H7 (cell line): ENCODE measurements at places on chromosomes 3 and 15. TPM values are rescaled to one million over a fixed set of nuclear protein-coding genes. Genes with fewer than 3 reads are reported as not detected.

MYRIP gene
- total RNA-seq: 4.0 and 7.8 TPM in 2 replicates

MASP1 gene
- 1.2 and 4.1 TPM in 2 replicates for total RNA-seq

IL17RE gene
- total RNA-seq: 1.5 and 1.9 TPM in 2 replicates

ATP13A5 gene
- 0.03 TPM in 1 of 2 replicates, not detected in the other for total RNA-seq

RHOV gene
- 2.0 and 2.1 TPM in 2 replicates for total RNA-seq

ANKRD63 gene
- 0.22 and 0.45 TPM in 2 replicates for total RNA-seq

RBMS3 gene
- total RNA-seq: 9.4 and 14.4 TPM in 2 replicates

CLDN1 gene
- 0.62 and 0.67 TPM in 2 replicates for total RNA-seq

TTC21A gene
- 0.90 and 2.7 TPM in 2 replicates for total RNA-seq

SLC24A1 gene
- total RNA-seq: 2.8 and 4.6 TPM in 2 replicates

MED12L gene
- 7.9 and 8.0 TPM in 2 replicates for total RNA-seq

RAB6B gene
- 1.2 and 2.4 TPM in 2 replicates for total RNA-seq

CELSR3 gene
- total RNA-seq: 14.3 and 18.7 TPM in 2 replicates

SERPINI2 gene
- not detected in 2 replicates for total RNA-seq

TMEM158 gene
- 9.8 and 11.5 TPM in 2 replicates for total RNA-seq

ARGFX gene
- not detected in 2 replicates for total RNA-seq

CCR4 gene
- not detected in 2 replicates for total RNA-seq

BCHE gene
- total RNA-seq: 2.9 and 7.5 TPM in 2 replicates

EPHA6 gene
- 0.66 and 1.0 TPM in 2 replicates for total RNA-seq

P2RY14 gene
- total RNA-seq: not detected in 2 replicates

SLC7A14 gene
- 2.0 and 2.6 TPM in 2 replicates for total RNA-seq

DUOX1 gene
- 0.24 and 0.37 TPM in 2 replicates for total RNA-seq

NOX5 gene
- total RNA-seq: not detected in 2 replicates

GPR87 gene
- total RNA-seq: 0.21 TPM in 1 of 2 replicates, not detected in the other

EIF2A gene
- 81.3 and 141 TPM in 2 replicates for total RNA-seq

NR2E3 gene
- 0.14 and 0.33 TPM in 2 replicates for total RNA-seq

RETNLB gene
- not detected in 2 replicates for total RNA-seq

HEG1 gene
- 18.0 and 21.1 TPM in 2 replicates for total RNA-seq

PAK6 gene
- 4.9 and 8.4 TPM in 2 replicates for total RNA-seq

LMLN gene
- total RNA-seq: 2.1 and 3.7 TPM in 2 replicates

KBTBD13 gene
- total RNA-seq: 0.17 TPM in 1 of 2 replicates, not detected in the other

ALPK3 gene
- 0.59 and 0.81 TPM in 2 replicates for total RNA-seq

CX3CR1 gene
- 0.03 and 1.0 TPM in 2 replicates for total RNA-seq

MESP2 gene
- 2.0 TPM in 2 replicates for total RNA-seq

SLITRK3 gene
- total RNA-seq: 0.04 and 0.07 TPM in 2 replicates

KIF7 gene
- total RNA-seq: 7.8 and 9.0 TPM in 2 replicates

ATP8B4 gene
- total RNA-seq: not detected in 2 replicates

NR1I2 gene
- 0.87 and 1.6 TPM in 2 replicates for total RNA-seq
